ENCODE measurements at places on chromosomes 4 and X.

DNA sequence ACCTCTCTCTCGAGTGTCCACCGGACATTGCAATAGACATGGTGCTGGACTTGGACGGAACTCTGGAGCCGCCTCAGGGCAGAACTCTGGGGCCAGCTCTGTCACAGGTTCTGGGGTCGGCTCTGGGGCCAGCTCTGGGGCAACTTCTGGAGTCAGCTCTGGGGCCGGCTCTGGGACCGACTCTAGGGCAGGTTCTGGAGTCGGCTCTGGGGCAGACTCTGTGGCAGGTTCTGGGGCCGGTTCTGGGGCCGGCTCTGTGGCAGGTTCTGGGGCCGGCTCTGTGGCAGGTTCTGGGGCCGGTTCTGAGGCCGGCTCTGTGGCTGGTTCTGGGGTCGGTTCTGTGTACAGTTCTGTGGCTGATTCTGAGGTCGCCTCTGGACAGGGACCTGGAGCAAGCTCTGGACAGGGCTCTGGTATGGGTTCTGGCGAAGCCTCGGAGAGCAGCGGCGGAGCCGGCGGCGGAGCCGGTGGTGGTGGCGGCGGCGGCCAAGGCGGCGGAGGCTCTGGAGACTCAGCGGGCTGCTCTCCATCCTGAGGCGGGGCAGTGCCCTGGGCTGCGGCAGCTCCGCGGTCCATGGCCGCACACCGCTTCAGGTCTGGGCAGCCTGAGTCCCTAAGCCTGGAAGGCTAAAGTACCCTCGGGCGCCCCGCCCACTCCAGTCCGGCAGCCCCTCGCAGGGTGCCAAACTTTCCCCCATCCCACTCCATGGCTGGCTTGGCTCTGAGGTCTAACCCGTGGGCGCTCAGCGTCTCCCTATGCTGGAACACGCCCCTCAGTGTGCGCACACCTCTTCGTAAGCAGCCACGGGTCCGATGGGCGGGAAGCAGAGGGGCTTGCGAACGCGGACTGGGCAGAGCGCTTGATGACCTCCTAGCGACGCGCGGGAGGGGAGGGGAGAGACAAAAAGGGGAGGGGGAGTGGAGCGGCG is at the start of gene DGKK:
Gene DGKK, minus strand, starts transcription at position 723 of the 929 bp plus-strand sequence. Its CDS starts 147 bp downstream, at position 576.
- no peak for DNase-seq

DNA sequence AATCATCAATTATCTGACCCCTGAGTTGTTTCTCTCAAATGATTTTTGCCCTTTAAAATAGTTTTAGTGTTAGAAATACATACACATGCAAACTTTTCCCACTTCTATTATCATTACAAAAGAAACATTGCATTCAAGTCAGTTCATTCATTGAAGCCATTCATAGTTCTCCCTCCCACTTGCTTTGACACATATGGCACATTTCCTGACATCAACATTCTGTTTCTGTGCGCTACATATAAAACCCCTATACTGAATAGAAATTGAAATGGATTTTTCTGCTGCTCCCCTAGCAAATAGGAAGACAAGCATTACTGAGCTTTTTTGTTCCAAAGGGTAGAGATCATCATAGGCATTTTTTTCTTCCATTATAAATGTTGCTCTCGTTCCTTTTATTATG is 497.9 kb upstream of the PCDH10 start:
- no peak for DNase-seq

GRCh38 chrX:65755786-65756185 is 88.3 kb downstream of the MSN start:
- no peak for DNase-seq

GRCh38 chr4:177492022-177492421 is 49.8 kb upstream of the AGA start:
- no peak for DNase-seq

- no peak for DNase-seq
Measured at GRCh38 chrX:120559804-120560203, 958 bp downstream of the CUL4B start.

- peak; percentile 16 for DNase-seq
Measured at GRCh38 chr4:137156807-137157206, 375.5 kb downstream of the PCDH18 start.

GRCh38 chr4:19033816-19034733 is 1012.5 kb upstream of the LCORL start:
- no peak for DNase-seq

- no peak for DNase-seq
Measured at GRCh38 chrX:103012945-103013344, 51.0 kb downstream of the BEX1 start.

DNA sequence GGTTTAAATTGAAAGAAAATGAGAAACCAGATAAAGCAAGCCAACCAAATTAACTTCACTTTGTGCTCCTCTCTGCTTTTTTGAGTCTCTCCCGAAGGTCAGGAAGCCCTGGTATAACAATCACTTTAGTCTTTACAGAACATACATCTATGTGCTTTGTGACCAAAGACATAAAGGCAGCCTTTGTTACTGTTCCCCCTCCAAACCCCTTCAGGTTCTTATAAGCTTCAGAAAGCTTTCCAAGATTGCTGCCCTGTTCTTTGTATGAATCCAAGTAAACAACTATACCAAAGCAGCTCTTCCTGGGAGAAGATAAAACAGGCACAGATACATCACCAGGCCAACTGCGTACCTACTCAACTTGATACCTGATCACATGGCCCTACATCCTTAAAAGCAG is 28.7 kb downstream of the RLIM start:
- no peak for DNase-seq

DNA sequence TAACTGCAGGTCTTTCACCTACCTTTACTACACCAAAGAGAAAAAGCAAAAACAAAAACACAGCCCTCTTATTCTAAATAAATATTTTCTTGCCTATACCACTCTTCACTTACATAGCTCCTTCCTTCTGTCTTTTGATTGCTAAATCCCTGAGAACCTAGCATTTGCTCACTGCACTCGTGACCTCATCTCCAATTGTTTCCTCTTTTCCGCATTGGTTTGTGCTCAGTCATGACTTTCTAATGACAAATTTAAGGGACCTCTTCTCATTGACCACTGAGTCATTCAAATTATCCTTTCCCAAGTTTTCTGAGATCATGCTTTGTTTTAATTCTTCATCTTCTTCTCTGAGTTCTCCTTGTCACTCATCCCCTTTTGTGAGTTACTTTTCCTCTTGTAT is 1697.1 kb downstream of the STIM2 start:
- DNase-seq: peak; percentile 46

- DNase-seq: peak; percentile 16
Measured at GRCh38 chr4:113052379-113052951, 3.0 kb downstream of the ANK2 start.

GRCh38 chr4:15020502-15021286 is 18.4 kb downstream of the CPEB2 start:
- DNase-seq: no peak

Data from fibroblast of the aortic adventitia (primary cell).